Neural progenitor cell (in vitro differentiated cells): ENCODE measurements at places on chromosomes 16 and 17. TPM values are rescaled to one million over a fixed set of nuclear protein-coding genes. Genes with fewer than 3 reads are reported as not detected.
A peak's percentile ranks its signal among the peaks of the same experiment; 100 is the strongest.

DNA sequence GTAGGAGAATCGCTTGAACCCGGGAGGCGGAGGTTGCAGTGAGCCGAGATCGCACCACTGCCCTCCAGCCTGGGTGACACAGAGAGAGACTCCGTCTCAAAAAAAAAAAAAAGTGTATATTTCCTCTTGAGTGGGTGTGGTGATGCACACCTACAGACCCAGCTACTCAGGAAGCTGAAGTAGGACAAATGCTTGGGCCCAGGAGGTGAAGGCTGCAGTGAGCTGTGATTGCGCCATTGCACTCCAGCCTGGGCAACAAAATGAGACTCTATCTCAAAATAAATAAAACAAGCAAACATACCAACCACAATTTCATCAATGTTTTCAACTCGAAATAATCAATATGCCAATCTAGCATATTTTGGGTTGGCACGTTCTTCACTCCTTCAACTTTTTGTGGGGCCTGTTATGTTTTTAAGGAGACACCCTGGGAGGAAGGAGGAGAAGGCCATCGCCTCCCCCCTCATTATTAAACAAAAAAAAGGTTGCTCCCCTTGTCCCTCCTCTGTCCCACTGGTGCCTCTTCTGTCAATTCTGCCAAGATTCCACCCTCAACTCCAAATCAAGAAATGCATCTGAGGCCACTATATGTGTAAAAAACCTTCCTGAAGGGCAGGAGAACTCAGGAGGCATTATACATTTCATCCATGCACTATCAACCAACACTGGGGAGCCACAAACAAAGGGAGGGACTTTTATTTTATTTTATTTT, 52.4 kb upstream of the ATF7IP2 start:
- no peak for DNase-seq

- no peak for DNase-seq
Observed at GRCh38 chr16:64865069-64865696, 256.7 kb downstream of the CDH11 start.

- DNase-seq: peak; percentile 77
Observed at GRCh38 chr16:15949210-15950160, at the start of gene ABCC1. ABCC1 (plus strand) TSS chr16:15949616; CDS start chr16:15949752, 136 bp downstream.

DNA sequence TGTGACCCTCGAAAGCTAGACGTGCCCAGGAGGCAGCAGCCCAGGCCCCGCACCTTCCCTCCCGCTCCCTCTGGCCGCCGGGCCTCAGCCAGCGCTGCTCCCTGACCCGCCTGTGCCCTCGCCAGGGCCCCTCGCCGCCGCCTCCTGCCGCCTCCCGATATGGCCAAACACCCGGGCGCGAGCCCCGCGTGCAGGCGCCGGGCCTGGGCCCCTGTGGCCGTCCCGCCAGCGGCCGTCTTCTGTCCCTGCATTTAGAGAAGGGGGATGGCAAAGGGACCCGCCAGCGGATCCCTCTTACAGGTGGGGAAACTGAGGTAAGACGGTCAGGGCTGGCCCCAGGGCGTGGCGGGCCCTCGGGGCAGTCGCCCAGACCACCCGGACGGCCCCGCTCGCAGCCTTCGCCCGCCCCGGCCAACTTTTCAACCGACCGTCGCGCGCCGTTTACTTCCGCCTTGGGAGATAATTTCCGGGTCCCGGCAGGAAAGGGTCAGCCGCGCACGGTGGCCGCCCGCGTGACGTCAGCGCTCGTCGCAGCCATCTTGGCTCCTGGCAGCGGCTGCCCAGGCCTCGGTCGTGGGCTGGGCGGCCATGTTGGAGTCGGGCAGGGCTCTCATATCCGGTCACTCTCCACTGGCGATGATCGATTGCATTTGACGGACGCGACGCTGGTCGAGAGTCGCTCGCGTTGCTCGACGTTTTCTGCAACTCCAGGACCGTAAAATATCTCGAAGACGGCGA, 7.0 kb upstream of the GNG13 start:
- DNase-seq: peak; percentile 97

DNA sequence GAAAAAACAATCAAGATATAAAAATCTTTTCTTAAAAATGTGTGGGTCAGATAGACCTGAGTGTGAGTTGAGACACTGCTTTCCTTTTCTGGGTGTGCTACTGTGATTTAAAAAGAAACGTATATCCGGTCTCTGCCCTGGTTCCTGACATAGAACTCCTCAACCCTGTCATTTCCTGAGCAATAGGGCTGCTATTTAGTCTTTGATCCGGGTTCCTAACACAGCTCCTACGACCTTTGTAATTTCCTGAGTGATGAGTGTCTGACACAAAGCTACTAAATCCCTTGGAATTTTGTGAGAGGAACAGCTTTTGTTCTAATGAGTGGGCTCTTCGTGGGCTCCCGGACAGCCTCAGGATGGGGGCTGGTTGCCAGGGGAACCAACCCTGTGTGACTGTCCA, 93.9 kb upstream of the FA2H start:
- peak; percentile 61 for DNase-seq

- DNase-seq: no peak
Observed at GRCh38 chr16:3771513-3771912, 54.2 kb upstream of the TRAP1 start.

VAT1L gene
- 43.2 and 43.8 TPM in 2 replicates for total RNA-seq

GPR179 gene
- total RNA-seq: 0.22 TPM in 1 of 2 replicates, not detected in the other

PRRT2 gene
- total RNA-seq: 23.5 and 71.4 TPM in 2 replicates

TCAP gene
- 0.19 and 1.3 TPM in 2 replicates for total RNA-seq

CHST4 gene
- total RNA-seq: 0.09 TPM in 1 of 2 replicates, not detected in the other
